ENCODE measurements at places on chromosomes 1 and 21. TPM values are rescaled to one million over a fixed set of nuclear protein-coding genes. Genes with fewer than 3 reads are reported as not detected.
A peak's percentile ranks its signal among the peaks of the same experiment; 100 is the strongest.

GRCh38 chr21:32173121-32173724 lies 105.6 kb downstream of the MIS18A start:
- no peak for DNase-seq

GRCh38 chr1:24344090-24344742 lies 25.1 kb downstream of the GRHL3 start:
- no peak for DNase-seq

GRCh38 chr21:38766987-38767722 lies 38.6 kb upstream of the ETS2 start:
- DNase-seq = peak; percentile 82

GRCh38 chr1:21149855-21150432 lies 26.8 kb downstream of the EIF4G3 start:
- DNase-seq = no peak

DNA sequence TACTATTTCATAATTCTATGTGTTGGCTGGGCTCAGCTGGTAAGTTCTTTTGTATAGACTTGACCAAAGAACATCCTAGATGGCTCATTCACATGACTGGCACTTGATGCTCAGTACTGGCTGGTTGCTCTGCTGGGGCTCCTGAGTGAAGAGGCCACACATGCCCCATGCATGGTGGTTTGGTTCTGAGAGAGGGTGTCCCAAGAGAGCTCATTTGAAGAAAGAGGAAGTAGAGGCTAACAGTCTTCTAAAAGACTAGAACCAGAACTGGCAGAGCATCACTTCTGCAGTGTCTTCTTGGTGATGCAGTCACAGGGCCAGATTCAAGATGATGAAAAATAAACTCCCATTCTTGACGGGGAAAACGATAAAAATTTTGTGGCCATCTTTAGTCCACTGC lies 5.2 kb upstream of the BACH1 start:
- DNase-seq = no peak

DNA sequence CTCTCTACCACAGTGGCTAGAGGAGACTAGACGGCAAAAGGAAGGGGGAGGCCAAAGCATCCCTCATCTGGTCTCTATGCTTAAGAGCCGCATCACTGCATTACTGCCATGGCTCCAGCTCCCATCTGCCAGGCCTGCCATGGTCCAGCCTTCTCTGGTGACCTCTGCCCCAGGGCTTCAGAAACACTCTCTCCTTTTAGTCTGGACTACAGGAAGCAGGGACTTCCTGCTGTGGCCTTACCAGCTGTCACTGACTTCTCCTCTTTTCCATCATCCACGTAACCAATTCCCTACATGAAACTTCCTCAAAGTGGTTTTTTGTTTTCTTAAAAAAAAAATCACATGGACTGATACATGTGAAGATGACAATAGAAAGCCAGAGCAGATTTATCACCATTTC lies 323.1 kb upstream of the NFIA start:
- no peak for DNase-seq

GRCh38 chr1:19643602-19644394 lies at the start of gene NBL1:
NBL1 (plus strand) TSS chr1:19644311; CDS start chr1:19655031, 10,720 bp downstream.
- peak; percentile 82 for DNase-seq

- DNase-seq = no peak
Measured at GRCh38 chr1:198598796-198599321, 40.0 kb upstream of the PTPRC start.

- DNase-seq = no peak
Measured at GRCh38 chr1:173287785-173288184, 80.7 kb upstream of the TNFSF4 start.

DNA sequence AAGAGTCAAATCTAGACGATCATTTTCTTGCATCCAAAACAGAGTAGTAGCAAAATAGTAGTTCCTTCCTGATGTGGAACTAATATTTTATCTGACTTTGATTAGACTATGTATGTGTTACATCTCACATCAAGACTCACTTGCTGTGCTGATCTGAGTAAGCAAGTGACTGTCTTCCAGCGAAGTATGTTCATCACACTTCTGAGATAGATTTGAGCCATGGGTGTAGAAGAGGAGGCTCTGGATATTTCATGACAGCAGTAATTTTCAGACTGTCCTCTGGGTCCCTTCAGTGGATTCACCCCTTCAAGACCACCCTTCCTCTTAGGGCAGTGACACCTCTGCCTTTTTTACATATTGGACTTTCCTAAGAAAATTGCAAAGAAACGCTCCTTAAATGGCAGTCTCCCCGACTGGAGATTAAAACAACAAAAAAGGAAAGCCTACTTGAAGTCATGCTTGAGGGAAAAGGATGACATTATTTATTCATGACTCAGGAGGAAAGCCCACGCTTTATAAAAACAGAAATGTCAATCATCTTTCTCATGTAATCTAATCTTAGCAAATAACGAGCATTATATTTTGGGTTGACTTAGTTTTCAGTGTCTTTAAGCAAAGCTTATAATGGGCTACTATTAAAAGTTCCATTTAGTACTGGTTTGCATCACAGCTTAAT lies 22.8 kb downstream of the ATP1B1 start:
- DNase-seq = no peak

DNA sequence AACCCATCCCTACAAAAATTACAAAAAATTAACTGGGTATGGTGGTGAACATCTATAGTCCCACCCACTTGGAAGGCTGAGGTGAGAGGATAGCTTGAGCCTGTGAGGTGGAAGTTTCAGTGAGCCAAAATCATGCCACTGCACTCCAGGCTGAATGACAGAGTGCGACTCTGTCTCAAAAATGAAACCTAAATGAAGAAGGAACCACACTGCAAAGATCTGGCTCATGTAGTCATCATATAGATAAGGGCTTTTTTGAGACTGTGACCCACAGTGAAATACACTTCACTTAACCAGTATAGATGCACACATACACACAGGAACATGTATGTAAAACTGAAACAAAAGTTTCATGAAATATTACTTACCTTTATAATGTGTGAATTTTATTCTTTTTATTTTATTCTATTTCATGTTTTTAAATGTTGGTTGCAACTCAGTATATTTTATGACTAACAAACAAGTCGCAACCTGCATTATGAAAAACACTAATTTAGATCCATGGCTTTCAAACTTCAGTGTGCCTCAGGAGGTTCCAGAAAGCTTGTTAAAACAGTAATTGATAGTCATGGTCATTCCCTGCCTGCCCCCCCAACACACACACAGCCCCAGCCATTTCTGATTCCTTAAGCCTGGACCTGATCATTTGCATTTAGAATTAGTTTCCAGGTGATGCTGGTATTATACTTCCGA lies 189.5 kb downstream of the PATJ start:
- no peak for DNase-seq

DNA sequence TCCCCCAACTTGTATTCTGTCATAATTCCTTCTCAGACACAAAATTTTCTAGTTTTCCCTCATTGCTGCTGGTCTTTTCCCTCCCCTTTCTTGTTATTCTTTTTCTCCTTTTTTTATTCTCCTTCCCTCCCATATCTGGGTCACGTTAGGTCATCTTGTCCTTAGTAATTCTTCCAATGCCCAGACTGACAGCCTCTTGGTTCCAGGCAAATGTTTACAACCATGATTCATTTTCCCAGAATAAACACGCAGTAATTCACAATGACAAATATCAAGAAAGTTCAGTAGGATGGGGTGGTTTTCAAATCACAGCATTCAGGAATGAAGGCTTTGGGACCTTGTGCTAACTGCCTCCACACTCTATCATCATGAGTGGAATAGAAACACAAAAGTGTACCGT lies 25.2 kb downstream of the NHLH2 start:
- DNase-seq = no peak

GRCh38 chr1:194300340-194300739 lies 1113.9 kb upstream of the B3GALT2 start:
- no peak for DNase-seq

DNA sequence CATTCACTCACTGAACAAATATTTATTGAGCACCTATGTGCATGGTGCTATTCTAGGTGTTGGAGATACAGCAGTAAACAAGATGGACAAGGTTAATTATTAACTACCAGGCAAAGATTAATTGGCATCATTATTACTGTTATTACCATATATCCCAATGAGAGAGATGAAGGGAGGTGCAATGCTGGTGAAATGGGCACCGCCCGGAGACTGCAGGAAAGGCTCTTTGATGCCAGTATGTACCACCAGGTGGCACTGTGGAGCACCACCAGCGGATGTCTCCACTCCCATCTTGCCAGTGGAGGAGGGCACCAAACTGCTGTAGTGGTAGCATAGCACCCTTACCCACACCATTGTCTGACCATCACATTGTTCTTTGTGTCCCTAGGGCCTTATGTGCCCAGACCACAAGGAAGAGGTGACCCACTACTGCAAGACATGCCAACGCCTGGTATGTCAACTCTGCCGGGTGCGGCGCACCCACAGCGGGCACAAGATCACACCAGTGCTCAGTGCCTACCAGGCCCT lies 3.0 kb downstream of the TRIM46 start:
- DNase-seq = peak; percentile 92

- DNase-seq = no peak
Measured at GRCh38 chr1:44174630-44175029, 33.2 kb upstream of the KLF18 start.

GRCh38 chr1:214854126-214854875 lies 228.2 kb upstream of the KCNK2 start:
- DNase-seq = no peak

DNA sequence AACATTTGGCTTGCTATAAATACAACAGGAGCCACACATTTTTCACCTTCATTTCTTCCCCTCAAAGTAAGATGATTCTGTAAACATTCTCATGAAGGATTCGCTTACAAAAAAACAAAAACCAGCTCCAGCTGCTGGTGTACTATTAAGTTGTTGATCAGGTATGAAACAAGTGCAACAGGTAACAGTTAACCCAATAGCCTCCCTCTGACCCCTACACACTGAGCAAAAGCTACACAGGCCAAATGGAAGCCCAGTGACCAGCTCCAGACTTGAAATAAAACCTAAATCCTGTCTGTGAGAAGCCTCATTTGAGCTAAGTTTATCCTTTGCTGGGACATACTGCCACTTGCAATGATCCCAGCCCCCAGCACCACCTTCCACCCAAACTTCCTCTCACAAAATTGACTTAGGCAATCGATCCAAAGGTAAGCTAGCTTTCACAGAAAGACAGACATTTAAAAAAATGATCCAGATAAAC lies 991 bp downstream of the TIAM1 start:
- DNase-seq = no peak

DNA sequence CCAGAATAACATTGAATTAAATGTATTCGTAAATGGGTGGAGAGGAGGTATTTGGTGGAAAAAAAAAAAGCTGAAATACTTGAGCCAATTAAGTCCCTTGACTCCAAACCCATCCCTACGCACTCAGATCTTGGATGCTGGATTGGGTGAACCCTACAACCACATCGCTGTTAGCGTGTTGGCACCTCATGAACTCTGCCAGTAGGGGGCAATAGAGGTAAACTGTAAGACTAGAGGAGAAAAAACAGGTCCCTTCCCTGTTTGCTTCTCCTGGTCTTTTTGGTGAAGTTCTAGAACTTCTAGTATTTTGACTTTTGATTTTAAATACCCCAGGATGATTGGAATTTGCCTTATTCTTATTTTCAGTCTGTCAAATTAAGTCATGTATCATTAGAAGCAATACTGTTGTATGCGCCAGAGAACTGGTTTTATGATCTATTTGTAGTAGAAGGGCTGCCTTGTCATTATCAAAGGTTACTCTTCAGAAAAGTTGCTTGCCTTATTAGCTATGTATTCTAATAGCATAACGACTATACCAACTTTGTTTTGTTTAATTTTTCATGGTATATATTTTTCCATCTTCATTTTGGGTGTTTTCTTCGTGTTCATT lies 1.9 kb upstream of the OR13G1 start:
- DNase-seq = peak; percentile 60

GRCh38 chr1:51345300-51345687 lies 14.9 kb upstream of the TTC39A start:
- no peak for DNase-seq

DNA sequence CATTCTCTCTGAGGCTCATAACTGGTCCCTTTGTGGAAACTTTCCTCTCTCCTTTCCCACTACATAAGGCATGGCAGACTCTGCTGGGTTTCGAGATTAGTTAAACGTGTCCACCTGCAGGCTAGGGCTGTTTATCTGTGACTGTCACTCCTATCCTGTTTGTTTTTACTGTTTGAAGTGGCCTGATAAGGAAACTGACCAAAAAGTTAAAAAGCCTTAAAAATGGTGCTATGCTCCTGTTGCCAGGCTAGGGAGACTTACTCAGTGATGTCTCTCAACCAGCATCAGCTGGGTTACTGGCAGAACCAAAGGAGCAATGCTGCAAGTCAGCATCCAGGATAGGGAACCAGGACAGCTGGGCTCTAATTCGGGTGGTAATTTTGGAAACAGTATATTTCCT lies 3.9 kb downstream of the PIGV start:
- DNase-seq = no peak

GRCh38 chr1:169150641-169151337 lies 44.3 kb downstream of the ATP1B1 start:
- no peak for DNase-seq

GRCh38 chr1:76657623-76658022 lies 209.7 kb upstream of the ST6GALNAC5 start:
- DNase-seq = no peak

GRCh38 chr1:165350840-165351239 lies 5.7 kb downstream of the LMX1A start:
- no peak for DNase-seq

DNA sequence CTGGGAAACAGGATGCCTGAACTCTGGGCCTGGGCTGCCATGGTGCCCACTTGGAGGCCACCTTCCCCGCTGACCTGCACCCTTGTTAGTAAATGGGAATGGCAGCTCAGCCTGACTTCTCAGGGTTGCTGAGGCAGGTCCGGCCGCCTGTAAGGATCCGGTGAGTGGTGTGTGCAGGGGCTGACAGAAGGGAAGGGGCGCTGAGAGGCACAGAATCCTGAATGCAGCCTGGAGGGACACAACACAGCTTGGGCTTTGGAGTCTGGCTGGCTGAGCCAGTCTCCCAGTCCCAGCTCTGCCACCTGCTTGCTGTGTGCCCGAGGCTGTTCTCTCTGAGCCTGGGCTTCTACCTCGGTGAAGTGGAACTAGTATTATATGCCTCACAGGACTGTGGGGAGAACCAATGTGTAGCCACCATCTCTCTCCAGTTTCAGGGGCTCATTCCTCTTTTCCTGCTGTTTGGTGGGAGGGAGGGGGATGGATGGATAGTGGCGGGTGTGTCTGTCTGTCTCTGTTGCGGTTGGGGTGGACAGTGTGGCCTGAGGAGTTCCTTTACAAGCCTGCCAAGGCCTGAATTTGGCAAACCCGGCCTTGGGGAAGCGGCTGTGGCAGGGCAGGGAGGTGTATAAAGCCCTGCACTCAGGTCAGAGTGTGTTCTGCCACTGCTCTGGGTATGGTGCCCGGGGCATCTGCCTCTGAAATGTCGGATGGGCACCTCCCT lies 18.0 kb downstream of the ADORA1 start:
- no peak for DNase-seq

- peak; percentile 86 for DNase-seq
Measured at GRCh38 chr1:109490029-109490933, 3.6 kb upstream of the CYB561D1 start.

- DNase-seq = no peak
Measured at GRCh38 chr1:66368261-66368660, 165.7 kb upstream of the SGIP1 start.

The IL23R gene
- 0.45 TPM for total RNA-seq

The TSPEAR gene
- total RNA-seq = not detected

The ZNF683 gene
- total RNA-seq = 26.6 TPM

The NRIP1 gene
- total RNA-seq = 18.9 TPM

The MATN1 gene
- total RNA-seq = not detected

The ARL8A gene
- 42.0 TPM for total RNA-seq

The MAB21L3 gene
- not detected for total RNA-seq

The AK5 gene
- total RNA-seq = 1.2 TPM

Data from activated CD8-positive, alpha-beta T cell treated with anti-CD3 and anti-CD28 coated beads, Interleukin-2, amount 10 ng/mL, durations not matched to agents 7 days and 5 days (primary cell).